ENCODE measurements at places on chromosomes 16 and 17.
A peak's percentile ranks its signal among the peaks of the same experiment; 100 is the strongest.

GRCh38 chr17:7476951-7477350 is 2.5 kb downstream of the ZBTB4 start:
- no peak for DNase-seq

DNA sequence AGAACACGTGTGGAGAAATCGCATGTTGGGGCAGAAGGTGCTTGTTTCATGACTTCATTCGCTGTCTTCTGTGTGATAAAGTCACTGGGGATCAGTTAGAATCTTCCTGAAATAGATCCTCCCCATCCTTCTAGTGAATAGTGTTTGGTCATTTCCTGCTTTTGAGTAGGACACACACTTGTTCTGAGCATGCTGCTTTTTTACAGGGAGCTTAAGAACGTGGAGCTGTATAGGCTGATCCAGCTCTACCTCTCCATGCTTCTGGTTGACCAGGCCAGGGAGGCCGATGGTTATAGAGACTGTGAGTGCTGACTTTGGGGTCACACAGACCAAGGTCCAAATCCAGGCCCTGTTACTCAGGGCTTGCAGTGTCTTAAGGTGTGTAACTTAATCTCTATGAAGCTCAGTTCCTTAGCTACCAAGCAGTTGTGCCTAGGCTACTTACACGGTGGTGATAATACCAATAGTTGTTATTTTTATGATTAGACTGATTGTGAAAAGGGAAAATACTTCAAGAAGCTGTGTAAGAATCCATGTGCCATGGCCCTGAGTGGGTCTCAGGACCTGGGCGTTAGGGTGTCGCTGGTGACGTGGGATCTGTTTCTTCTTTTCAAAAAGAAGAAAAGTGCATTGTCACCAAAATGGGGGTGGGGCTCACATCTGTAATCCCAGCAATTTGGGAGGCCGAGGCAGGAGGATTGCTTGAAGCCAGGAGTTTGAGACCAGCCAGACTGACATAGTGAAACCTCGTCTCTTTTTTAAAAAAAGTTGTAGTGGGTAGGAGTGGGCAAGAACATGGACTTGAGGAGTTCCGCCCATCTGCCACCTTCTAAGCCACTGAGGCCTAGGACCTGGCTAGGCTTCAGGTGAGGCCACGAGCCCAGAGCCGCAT is 64.1 kb upstream of the LGALS9 start:
- no peak for DNase-seq

- no peak for DNase-seq
Observed at GRCh38 chr16:84059946-84060901, 17.6 kb upstream of the SLC38A8 start.

DNA sequence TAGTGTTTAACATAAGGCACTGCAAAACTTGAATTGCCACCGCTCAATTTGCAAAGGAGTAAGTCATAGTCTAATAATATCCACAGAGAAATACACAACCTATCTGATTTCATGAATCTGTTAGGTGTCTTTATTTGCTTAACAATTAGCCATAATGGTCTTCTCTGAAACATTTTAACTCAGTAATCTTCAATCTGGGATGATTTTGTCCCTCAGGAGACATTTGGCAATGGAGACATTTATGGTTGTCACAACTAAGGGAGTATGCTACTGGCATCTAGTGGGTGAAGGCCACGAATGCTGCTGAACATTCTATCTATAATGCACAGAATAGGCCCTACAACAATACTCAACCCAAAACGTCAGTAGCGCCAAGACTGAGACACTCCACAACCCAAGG is 4.3 kb downstream of the UBE2G1 start:
- no peak for DNase-seq

DNA sequence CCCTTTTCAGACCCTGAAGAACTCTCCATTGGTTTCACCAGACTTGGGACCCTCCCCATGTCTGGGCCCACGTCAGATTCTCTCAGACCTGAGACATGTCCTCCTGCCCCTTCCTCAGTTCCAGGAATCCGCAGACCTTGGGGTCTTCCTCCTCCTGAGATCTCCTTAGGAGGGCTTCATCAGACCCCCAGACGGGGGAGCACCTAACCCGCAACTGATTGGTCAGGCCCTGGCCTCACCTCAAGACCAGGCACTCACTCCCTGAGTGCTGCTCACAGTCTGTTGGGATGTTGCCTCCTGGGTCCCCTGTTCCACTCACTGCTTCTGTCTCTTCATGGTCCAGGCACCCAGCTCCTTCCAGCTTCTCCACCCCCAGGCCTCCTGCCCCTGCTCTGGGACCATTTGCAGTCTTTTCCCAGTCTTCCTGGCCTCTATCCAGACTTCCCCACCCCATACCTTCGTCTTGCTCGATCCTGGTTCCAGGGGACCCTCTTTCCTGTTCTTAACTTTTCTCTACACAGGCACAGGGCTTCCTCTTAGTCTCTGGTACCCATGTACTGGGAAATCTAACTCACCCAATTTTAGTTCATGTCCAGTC is 1.2 kb downstream of the GID4 start:
- no peak for DNase-seq

DNA sequence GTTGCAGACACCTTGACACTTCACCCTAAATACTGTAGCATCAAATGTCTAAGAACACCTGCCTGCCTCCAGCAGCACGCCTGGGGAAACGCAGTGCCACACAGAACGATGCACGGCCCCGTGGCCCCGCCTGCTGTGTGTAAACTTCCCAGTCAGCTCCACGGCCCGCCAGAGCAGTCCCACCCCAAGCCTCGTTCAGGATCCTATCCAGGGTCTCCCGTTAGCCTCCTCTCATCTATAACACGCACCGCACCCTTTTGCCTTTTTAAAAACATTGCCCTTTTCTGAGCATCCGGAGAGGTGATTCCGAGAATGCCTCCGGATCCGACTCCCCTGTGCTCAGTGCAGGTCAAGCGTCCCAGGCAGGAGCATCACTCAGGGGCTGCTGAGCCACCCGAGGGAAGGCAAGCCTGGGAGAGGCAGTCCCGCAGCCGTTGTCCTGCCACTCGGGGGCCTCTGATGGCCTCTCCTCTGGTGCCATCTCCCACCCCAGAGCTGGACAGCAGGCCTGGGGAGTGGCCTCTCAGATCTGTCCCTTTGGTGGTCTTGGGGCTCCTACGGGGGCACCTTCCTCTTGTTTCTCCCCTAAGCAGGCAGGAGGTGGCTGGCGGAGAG is 37.9 kb upstream of the SLC38A10 start:
- DNase-seq, result peak; percentile 85

DNA sequence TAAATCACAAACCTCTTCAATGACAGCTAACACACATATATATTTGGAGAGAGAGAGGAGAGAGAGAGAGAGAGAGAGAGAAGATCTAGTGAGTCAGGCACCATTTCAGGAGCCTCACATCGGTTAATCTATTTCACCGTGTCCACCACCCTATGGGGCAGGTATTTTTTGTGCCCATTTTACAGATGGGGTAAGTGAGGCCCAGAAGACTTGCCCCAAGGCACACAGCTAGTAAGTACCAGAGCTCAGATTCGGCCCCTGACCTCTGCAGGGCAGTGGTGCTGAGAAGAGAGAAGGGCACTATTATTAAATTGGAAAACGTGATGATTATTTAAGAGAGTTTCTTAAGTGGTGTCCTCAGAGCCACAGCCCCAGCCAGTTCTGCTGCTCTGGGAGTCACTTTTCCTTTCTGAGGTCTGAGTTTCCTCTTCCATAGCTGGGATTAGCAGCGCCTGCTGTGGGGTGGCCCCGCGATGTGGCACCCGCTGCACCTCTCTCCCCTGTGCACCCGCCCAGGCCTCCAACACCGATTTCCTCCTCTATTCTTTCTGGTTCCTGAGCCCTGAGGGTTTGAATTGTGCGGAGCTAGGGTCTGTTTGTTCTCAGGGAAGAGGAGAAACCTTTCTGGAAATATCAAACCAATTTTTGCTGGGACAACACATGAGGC is 303.9 kb downstream of the IRF8 start:
- DNase-seq, result no peak

- DNase-seq, result peak; percentile 97
Observed at GRCh38 chr17:42980274-42980765, at the start of gene RUNDC1. TSS of gene RUNDC1 (plus strand) at chr17:42980565. CDS start at chr17:42980577, 12 bp downstream.

GRCh38 chr17:36196131-36196486 is 449 bp downstream of the CCL3L1 start:
- no peak for DNase-seq

DNA sequence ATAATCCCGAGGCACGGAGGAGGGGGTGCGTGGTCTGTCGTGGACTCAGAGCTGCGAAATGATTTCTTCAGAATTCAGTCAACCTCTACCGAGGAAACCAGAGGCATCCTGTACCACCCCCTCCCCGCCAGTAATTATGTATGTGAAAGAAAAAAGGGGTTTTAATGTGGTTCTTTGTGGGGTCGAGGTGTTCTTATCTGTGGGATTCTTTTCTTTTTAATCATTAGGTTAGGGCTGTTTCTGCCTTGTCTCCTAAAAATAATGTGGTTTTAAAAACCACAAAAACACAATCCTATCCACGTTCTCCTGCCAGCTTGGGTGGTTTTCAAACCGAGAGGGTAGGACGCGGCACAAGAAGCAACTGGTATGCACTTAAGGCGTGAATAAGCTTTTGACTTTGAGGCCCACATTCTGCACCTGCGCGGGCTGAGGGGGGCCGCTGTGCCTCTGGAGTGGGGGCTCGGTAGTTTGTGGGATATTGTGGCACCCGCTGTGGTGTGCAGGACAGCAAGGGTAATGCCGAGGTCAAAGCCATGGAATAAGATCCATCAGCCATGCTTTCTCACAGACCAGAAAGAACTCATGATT is 1.0 kb downstream of the SLC47A1 start:
- no peak for DNase-seq

GRCh38 chr17:1714427-1714979 is 4.3 kb upstream of the TLCD2 start:
- DNase-seq, result peak; percentile 77

GRCh38 chr16:69893106-69893505 is 58.0 kb upstream of the CLEC18A start:
- DNase-seq, result no peak

GRCh38 chr16:3963203-3963602 is 82.7 kb upstream of the CREBBP start:
- DNase-seq, result no peak

- no peak for DNase-seq
Observed at GRCh38 chr16:24854607-24855171, 8.9 kb downstream of the SLC5A11 start.

DNA sequence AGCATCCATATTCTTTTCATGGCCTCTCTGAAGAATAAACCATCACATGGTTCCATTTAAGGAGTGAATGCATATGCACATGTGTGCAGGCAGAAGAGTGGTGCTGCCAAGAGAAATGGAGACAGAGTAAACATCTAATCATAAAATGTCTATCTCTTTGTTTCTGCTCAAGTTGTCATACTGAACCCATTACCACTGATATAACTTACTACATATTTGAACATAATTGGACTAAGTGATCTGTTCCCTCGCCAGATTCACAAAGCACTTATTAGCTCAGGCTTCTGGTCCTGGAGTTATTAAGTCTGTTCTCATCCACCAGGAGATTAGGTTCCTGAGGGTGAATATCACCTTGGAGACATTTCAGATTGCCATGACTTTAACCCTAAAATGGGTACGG is 72.3 kb upstream of the XYLT1 start:
- no peak for DNase-seq

- DNase-seq, result no peak
Observed at GRCh38 chr16:11630046-11630767, 38.0 kb upstream of the SNN start.

DNA sequence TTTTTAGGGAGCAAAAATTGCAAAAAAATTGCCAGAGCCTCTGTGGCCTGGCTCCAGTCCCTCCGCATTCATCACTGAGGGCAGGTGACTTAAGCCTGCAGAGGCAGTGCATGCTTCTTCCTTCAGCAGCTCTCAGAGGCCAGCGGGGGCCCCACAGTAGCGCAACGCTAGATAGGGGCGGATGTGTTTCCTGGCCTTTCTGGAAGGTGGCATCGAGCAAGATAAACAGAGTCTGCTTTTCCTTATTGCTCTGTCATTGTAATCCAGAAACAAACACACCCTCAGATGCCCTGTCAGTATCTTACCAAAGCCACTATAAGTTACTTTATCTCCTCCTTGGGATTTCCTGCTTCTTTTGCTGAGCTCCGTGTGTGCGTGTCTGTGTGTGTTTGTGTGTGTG is 75.5 kb upstream of the IRX6 start:
- DNase-seq, result no peak

- DNase-seq, result peak; percentile 86
Observed at GRCh38 chr17:27236717-27237315, 57.1 kb upstream of the WSB1 start.
